ENCODE measurements at places on chromosomes 3 and 15. TPM values are rescaled to one million over a fixed set of nuclear protein-coding genes. Genes with fewer than 3 reads are reported as not detected.

GRCh38 chr3:1381647-1382036, 288.8 kb downstream of the CNTN6 start:
- DNase-seq, result no peak

DNA sequence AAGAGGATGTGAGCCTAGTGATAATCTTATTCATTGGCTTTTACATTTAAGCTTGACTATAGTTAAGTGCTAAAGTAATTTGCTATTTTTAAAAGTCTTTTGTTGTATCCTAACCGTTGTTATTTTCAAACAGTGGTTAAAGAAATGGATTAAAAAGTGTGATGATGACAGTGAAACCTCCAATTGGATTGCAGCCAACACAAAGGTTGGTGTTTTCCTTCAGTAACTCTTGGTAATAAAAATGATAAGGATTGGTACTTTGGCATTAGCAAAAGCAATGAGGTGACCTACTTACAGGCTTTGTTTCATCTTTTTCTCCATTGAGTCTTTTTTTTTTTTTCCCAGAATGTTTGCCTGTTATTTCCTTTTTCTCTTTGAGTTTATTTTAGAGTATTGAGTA, 87.5 kb upstream of the GOLGA6B start:
- DNase-seq, result no peak

DNA sequence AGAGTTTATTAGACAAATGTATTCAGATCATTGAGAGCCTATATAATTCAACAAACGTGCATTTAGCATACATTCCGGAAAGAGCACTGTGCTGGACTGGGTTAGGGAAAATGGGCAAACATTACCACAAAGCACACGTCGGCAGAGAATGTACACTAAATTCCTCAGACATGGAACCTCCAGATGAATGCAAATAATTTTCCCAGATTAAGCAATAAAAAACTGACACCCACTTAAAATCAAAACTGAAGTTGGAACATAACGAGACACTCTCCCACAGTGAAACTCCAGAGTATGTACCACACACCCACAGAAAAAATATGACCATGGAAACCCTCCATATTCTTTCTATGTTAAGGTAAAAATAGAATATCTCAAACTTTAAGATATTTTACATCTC, 4.8 kb downstream of the SECISBP2L start:
- DNase-seq, result no peak

The PDZRN3 gene
- total RNA-seq, result 87.3 TPM

GRCh38 chr3:84978843-84979242, 20.1 kb downstream of the CADM2 start:
- no peak for DNase-seq

- DNase-seq, result peak; percentile 10
These were observed 34.2 kb downstream of the GRIP2 start for GRCh38 chr3:14505803-14506500.

GRCh38 chr3:188649521-188649920, 495.6 kb downstream of the LPP start:
- DNase-seq, result no peak

The DLEC1 gene
- 2.8 TPM for total RNA-seq

DNA sequence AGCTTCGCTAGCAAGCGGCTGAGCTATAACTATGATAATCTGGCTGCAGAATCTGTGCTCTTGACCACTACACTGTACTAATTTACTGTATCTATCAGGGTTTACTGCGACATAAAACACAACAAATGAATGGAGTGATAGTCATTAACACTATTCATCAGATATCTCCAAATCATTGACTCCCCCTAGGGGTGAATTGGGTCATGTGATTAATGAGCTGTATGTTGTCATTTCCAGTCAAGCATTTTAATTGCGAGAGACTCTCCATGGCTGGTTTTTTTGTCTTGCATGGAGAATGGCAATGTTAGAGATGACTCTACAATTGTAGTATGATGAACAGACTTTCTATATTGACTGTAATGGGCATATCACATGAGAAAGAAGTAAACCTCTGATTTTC, 10.5 kb upstream of the TM4SF18 start:
- no peak for DNase-seq

The SCN11A gene
- 1.8 TPM for total RNA-seq

The MME gene
- total RNA-seq, result 96.1 TPM

- no peak for DNase-seq
These were observed 18.1 kb upstream of the ATP1B3 start for GRCh38 chr3:141858312-141858711.

DNA sequence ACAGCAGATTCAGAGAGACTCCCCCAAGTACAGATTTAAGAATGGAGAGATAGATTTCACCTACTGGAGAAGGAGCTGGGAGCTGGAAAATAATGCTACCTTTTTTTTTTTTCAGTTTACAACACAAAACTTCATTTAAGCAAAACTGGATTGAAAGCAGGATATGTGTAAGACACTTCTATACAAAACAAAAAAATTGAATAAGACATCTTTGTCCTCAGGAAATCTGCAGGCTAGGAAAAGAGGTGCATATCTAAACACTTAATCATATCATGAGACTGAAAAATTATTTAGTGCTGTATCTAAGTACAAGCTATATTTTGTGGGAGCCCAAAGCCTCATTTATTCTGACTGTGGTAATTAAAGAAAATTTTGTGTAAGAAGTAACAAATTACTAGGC, 516.1 kb downstream of the ZIC1 start:
- no peak for DNase-seq

DNA sequence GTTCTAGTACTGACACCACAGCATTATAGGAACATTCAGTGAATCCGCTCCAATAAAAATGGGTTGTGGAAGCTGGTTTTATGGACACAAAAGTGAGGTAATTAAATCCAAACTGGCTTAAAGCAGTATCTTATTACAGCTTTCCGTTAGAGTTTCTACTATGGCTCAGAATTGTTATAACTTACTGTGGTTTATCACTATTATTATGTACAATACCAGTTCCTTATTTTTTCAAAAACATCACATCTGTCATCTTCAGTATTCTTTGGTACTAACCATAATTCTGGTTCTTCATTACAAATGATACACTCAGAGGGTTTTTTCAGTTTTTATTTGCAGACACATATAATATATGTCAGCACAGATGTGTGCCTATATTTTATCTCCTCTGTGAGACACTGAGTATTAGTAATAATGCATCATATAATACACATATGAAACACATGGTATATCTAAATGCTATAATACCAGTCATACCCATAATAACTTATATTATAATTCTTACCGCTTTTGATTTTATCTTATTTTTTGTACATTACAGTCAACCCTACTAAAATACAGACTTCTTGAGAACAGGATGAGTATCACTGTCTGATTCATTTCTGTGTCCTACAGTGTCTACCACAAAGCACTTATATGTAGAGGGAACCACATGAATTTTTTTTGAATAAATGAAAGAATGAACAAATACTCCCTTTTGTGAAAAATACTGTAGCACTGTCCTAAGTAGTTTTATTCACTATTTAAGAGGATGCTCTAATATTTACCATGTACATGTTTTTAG, 39.0 kb downstream of the CMSS1 start:
- DNase-seq, result no peak

- no peak for DNase-seq
These were observed 270.9 kb downstream of the ERC2 start for GRCh38 chr3:56197259-56197965.

The ANKRD63 gene
- not detected for total RNA-seq

DNA sequence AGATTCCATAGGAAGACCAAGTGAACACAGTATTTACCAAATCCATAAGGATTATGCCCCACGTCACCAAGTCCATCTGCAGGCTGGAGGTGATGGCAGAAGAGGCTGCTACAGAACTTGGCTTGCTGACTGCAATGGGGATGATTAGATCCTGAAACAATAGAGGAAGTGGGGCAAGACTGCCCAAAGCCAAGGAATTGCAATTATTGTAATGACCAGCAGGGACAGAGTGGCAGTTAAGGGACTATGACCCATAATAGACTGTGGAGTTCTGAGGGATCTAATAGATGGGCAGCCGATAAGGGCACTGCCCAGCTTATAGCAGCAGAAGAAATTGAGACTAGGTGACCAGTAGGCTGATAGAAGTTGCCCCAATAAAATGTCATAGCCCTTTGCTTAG, 108.4 kb downstream of the MINAR1 start:
- DNase-seq, result no peak

The GOLGA6L4 gene
- 3.1 TPM for total RNA-seq

DNA sequence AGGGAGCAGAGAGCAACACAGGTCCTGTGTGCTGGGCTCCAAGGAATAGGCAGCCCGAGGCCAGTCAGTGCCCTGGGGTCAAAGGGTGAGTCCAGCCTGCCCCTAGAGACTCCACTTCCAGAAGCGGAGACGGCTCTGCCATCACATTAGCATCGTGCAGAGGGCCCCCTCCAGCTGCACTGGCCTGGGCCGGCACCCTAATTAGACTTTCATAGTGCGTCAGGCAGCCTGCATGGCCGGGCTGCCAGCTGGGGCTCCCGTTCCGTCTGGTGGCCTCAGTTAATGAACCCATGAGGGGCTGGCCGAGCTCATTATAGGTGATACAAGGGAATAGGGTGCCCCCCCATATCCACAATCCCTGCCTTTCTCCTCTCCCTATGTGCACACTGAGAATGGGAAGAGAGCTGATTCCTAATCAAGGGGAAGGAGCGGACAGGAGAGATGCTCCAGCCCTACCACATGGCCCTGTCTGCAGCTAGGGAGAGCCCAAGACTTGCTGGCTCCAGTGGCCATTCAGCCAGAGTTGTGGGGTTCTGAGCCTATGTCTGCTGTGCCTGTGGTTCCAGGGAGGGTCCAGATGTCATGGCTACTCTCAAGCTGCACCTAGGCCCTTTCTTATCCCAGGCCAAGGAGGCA, 128.0 kb downstream of the SRGAP3 start:
- DNase-seq, result no peak

GRCh38 chr15:85393210-85393609, 12.8 kb downstream of the AKAP13 start:
- no peak for DNase-seq

DNA sequence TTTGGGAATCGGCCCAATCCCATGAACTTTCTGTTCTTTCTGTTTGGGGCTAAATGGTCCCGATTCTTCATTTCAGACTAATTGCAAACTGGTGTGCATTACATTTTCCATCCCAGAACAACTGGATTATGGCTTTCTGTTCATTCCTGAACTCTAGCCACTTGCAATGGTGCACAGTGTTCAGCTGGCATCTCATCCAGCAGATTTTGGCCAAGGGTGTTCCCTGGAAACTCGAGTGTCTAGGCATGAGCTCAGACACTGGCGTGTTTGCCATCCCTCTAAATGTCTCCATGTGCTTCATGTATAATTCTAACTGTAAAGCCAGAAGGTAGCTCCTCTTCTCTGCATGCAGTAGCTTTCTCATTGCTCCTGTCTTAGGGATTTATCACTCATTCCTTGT, 97.1 kb upstream of the MYZAP start:
- no peak for DNase-seq

DNA sequence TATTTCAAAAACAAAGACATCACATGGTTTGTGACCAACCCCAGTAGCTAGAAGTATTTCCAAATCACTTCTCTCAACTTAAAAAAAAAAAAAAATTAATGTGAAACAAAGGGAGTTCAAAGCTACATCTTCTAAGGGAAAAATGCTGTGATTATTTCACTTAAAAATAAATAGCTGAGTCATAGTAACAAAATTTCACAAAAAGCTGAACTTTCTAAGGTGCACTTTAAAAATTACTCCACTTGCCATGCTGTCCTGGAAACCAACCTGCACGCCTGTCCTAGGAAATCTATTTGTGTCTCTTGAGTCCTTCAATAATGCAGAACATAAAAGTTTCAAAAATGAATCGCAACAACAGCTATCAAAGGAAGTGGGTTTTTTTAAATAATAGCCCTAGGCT, 1.8 kb downstream of the ACAP2 start:
- DNase-seq, result no peak

All from uterus (tissue), 4 donors.